Smooth muscle cell of the coronary artery (primary cell): ENCODE measurements at places on chromosomes 16 and 17. TPM values are rescaled to one million over a fixed set of nuclear protein-coding genes. Genes with fewer than 3 reads are reported as not detected.

ICAM2 gene
- total RNA-seq: 1.8 and 7.6 TPM in 2 replicates

NPIPA7 gene
- total RNA-seq: 0.23 and 0.59 TPM in 2 replicates

GPR139 gene
- not detected in 2 replicates for total RNA-seq

ITGA2B gene
- 0.23 and 0.82 TPM in 2 replicates for total RNA-seq

TP53TG3F gene
- total RNA-seq: not detected in 2 replicates

HES7 gene
- total RNA-seq: not detected in 2 replicates

ALOX15B gene
- total RNA-seq: 0.12 TPM in 1 of 2 replicates, not detected in the other

SCN4A gene
- not detected in 2 replicates for total RNA-seq

KLHL36 gene
- total RNA-seq: 48.2 and 107 TPM in 2 replicates

SEZ6L2 gene
- total RNA-seq: 2.3 and 6.6 TPM in 2 replicates

EVPLL gene
- not detected in 2 replicates for total RNA-seq

CACNG1 gene
- total RNA-seq: not detected in 2 replicates

ST6GALNAC1 gene
- 0.23 TPM in 1 of 2 replicates, not detected in the other for total RNA-seq

NLRC5 gene
- 5.3 and 18.0 TPM in 2 replicates for total RNA-seq

PPY gene
- total RNA-seq: not detected in 2 replicates

CCDC43 gene
- 26.2 and 32.4 TPM in 2 replicates for total RNA-seq

OTOA gene
- not detected in 2 replicates for total RNA-seq

CD300E gene
- not detected in 2 replicates for total RNA-seq

GRIN2C gene
- 0.15 and 0.23 TPM in 2 replicates for total RNA-seq

LIMD2 gene
- 1.1 and 7.4 TPM in 2 replicates for total RNA-seq

KRT9 gene
- total RNA-seq: not detected in 2 replicates

CYLD gene
- total RNA-seq: 28.4 and 32.6 TPM in 2 replicates

KDM6B gene
- 3.8 and 4.0 TPM in 2 replicates for total RNA-seq

FOXO3B gene
- total RNA-seq: 2.7 and 3.8 TPM in 2 replicates

RAMP2 gene
- 0.30 TPM in 1 of 2 replicates, not detected in the other for total RNA-seq

CES3 gene
- total RNA-seq: under 0.01 and 0.38 TPM in 2 replicates

TMEM220 gene
- total RNA-seq: 1.7 and 2.7 TPM in 2 replicates
